Ecto neural progenitor cell (in vitro differentiated cells): ENCODE measurements at places on chromosomes 2 and 18.

GRCh38 chr2:202112041-202112440 lies 39.0 kb downstream of the KIAA2012 start:
- no peak for DNase-seq

DNA sequence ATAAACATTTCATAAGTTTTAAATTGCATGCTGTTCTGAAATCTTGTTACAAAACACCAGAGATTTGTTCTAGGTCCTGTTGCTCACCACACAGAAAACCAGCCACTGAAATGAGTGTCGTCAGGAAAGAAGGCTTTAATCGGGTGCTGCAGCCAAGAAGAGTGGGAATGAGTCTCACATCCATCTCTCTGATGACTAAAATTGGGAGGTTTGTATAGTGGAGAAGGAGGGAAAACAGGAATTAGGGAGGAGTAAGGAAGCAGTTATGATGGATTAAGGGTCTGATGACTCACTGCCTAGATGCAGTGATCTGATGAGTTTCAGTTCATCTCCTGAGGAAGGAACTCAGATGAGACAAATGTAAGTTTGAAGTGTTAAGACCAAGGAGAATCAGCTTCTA lies 42.1 kb upstream of the GPR39 start:
- no peak for DNase-seq

DNA sequence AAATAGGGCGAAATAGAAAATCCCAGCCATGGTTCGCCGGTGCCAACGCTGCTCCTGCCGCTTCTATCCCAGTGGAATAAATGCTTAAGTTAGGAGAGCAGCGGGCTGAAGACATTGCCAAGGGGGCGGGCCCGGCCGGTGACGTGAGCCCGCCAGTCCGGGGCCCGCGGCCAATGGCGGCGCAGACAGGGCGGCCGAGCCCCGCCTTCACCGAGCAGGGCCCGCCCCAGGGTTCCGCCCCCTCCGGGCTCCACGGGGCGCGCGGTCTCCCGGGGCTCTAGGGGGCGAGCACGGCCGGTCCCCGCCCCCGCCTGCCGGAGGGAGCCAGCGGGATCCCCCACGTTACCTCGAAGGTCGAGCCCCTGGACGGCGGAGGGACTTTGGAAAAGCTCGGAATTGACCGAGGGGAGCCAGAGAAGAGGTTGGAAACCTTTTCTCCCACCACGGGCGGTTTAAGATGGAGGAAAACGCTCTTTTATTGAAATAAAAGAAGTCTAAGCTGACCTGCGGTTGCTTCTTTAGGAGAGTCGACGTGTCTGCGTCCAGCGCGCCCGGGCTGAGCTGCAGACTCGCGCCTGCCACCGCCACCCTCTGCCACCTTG lies at the start of gene EPHA4:
Gene EPHA4 (minus strand): TSS at position 86 of the 602 bp plus-strand sequence. CDS start 56 bp downstream, at position 30.
- peak; percentile 91 for DNase-seq

GRCh38 chr18:22473366-22473765 lies 55.7 kb upstream of the CTAGE1 start:
- DNase-seq = no peak

GRCh38 chr2:172119089-172119488 lies 16.4 kb upstream of the DLX2 start:
- DNase-seq = no peak

DNA sequence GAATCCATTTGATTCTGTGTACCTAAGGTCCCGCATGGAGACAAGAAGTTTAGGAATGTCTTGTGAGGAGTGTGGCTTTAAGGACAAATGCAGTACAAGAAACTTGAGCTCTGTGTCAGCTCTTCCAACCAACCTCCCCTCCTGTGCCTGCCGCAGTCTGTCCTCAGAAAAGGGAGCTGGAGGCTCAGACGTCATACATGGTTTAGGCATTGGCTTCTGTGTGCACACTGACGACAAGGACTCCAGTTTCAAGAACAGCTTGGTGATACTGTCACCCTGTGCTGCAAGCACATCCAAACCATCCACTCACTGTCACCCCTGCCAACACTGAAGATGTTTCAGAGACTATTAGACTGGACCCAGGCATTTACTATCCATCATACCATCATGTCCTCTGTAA lies 470.4 kb downstream of the IRS1 start:
- no peak for DNase-seq

GRCh38 chr2:170843656-170844055 lies 27.0 kb downstream of the GAD1 start:
- DNase-seq = no peak

- no peak for DNase-seq
Observed at GRCh38 chr2:184067502-184067901, 530.8 kb upstream of the ZNF804A start.

GRCh38 chr2:144986691-144987090 lies 466.8 kb upstream of the ZEB2 start:
- no peak for DNase-seq

- no peak for DNase-seq
Observed at GRCh38 chr2:112777036-112777435, 7.3 kb downstream of the IL1A start.

DNA sequence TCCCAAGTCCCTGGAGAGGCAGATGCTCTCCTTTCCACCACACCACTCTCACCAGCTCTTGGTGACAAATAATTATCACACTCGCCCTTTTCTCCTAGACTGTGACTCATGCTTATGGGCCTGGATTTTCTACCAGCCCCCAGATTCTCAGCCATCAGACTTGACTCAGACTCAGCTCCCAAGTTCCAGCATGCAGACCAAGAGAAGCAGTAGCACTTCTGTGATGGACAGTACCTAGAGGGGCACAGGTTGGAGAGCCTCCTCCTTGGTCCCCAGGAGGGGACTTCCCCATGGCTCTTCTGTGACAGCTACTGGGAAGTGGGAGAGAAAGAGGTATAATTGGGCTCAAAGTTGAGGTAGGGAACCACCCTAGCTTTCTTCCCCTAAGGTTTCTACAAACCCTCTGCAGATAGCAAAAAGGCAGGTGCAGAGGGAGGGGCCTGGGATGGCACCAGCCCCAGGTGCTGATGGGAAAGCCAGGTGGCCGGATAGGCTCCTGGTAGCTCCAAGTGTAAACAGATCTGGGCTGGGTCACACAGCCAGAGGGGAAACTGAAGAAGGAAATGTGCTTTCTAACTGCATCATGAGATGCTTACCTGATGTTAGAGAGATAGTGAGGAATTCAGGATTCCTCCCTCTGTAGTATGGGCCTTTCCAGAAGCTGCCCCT lies 4.1 kb downstream of the TCF23 start:
- DNase-seq = no peak

DNA sequence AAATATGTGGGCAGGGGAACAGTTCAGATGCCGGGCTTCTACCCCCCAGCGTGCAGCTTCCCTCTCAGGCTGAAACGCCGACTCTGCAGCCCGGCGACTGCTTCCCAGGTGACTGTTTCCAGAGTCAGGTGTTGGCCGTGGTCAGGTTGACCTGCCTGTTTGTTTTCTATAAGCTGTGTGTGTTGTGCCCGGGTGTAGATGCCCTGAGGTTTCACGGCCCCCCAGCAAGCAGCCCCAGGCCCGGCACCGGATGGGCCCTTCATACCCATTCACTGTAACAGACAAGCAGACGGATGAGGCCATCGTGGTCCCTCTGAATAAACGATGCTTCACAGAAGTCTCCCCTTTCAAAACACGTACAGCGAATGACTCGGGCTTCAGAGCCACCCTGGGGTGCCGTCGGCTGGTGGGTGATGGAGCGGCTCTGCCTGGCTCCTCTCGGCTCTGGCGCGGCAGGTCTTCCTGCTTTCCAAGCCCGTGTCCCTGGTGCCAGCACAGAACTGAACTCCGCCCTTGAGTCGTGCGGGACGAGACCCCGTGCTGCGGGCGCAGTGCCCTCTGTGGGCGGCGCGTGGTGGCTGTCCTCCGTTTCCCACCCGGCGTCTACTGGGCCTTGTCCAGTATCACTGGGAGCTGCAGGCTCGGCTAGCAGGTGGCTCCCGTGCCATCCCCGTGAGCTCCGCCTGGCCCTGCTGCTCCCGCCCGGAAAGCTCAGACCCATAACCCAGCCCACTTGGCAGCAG lies 15.0 kb upstream of the KCNG2 start:
- no peak for DNase-seq

GRCh38 chr2:55087501-55087900 lies 37.2 kb upstream of the RTN4 start:
- no peak for DNase-seq

GRCh38 chr2:221134718-221135117 lies 437.4 kb downstream of the EPHA4 start:
- DNase-seq = no peak

GRCh38 chr2:10559101-10559500 lies 111.0 kb upstream of the ODC1 start:
- no peak for DNase-seq

DNA sequence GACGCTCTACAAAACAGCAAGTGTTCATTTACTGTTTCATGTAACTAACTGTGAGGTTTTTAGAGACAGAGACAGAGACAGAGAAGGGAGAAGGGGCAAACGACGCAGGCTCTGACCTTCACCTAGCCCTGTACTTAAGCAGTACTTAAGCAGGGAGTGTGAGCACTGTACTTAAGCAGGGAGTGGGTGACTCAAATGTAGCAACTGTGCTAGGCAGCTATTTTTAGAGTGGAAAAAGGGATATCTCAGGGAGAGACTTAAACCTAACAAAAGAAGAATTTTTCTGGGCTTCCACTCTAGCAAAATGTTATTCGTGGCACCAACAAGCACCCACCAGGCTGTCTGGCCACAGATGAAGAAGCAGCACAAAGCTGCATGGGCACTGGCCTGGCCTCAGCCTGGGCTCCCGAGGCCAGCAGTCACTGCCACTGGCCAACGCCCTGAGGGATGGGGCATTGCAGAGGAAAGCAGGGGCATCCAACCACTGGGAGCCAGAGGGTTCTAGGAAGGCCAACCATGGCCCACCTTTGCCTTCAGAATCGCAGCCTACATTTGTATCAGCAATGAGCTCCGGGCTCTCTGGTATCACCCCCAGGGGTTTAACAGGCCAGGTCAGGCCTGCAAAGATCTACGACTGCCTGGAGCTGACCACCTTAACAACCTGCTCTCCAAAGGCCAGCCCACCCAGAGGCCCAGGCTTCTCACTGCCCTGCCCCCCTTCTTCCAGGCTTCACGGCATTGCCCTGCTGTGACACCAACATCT lies 154.3 kb downstream of the TTC32 start:
- no peak for DNase-seq
